ENCODE measurements at places on chromosomes 5 and 9. TPM values are rescaled to one million over a fixed set of nuclear protein-coding genes. Genes with fewer than 3 reads are reported as not detected.

PCDHB12 gene
- total RNA-seq: not detected

KIF20A gene
- total RNA-seq: 78.9 TPM

DIRAS2 gene
- total RNA-seq: not detected

DNA sequence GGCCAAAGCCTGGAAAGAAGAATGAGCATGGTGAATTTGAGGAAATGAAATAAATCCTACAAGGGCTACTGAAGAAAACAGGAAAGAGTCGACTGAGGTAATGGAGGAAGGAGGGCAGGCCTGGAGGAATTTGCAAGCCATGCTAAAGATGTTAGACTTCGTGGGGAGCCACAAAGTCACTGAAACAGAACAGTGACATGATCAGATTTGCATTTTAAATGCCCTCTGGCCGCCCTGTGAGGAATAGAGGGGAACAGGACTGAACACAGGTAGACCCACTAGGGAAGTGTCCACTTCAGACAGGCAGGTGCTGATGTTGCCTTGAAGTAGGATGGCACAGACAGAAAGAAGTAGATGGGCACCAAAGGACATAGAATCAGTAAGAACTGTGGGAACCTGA is 42.8 kb upstream of the RLN1 start:
- no peak for DNase-seq

- DNase-seq: no peak
Observed at GRCh38 chr9:16575142-16575985, 295.1 kb downstream of the BNC2 start.

- no peak for DNase-seq
Observed at GRCh38 chr5:171371326-171371725, 16.3 kb upstream of the NPM1 start.

ZDHHC12 gene
- total RNA-seq: 50.9 TPM

ENC1 gene
- total RNA-seq: 0.86 TPM

PRKAA1 gene
- 52.6 TPM for total RNA-seq

GRCh38 chr9:27047136-27047535 is 41.7 kb upstream of the LRRC19 start:
- DNase-seq: no peak

GRIN1 gene
- total RNA-seq: 0.35 TPM

GRCh38 chr5:178797546-178798440 is 62.0 kb upstream of the ZNF354B start:
- no peak for DNase-seq
